ENCODE measurements at places on chromosomes 11 and 22. TPM values are rescaled to one million over a fixed set of nuclear protein-coding genes. Genes with fewer than 3 reads are reported as not detected.

The ART5 gene
- not detected for total RNA-seq

The C11orf86 gene
- total RNA-seq = 0.64 TPM

The INSC gene
- total RNA-seq = not detected

The SIK2 gene
- 174 TPM for total RNA-seq

The OR52I1 gene
- not detected for total RNA-seq

DNA sequence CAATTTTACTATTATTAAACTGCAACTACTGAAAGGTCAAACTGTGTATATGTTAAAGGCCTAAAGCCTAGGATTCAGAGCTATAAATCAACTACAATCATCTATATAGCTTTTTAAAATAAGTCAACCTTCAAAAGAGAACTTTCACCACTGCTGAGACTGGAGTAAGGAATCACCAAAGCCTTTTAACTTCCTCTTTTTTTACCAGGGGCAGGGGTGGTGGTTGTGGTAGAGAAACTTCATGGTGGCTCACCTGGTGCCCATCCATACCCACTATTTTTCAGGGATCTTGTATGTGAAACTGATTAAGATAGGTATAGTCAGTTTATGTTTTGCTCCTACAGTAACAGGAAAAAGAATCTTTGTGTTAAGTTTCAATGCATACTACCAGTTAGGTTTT is 31.5 kb downstream of the TSG101 start:
- DNase-seq = no peak

GRCh38 chr11:84865791-84866535 is 761.2 kb downstream of the DLG2 start:
- DNase-seq = no peak

GRCh38 chr11:70072461-70072860 is 5.7 kb upstream of the ANO1 start:
- DNase-seq = no peak

- no peak for DNase-seq
These were observed 3.1 kb upstream of the MN1 start for GRCh38 chr22:27804470-27805297.

GRCh38 chr22:46830841-46831240 is 68.4 kb downstream of the TBC1D22A start:
- DNase-seq = no peak

All from mesenteric fat pad (tissue), 1 donor.